ENCODE measurements at places on chromosomes 7 and 10.

DNA sequence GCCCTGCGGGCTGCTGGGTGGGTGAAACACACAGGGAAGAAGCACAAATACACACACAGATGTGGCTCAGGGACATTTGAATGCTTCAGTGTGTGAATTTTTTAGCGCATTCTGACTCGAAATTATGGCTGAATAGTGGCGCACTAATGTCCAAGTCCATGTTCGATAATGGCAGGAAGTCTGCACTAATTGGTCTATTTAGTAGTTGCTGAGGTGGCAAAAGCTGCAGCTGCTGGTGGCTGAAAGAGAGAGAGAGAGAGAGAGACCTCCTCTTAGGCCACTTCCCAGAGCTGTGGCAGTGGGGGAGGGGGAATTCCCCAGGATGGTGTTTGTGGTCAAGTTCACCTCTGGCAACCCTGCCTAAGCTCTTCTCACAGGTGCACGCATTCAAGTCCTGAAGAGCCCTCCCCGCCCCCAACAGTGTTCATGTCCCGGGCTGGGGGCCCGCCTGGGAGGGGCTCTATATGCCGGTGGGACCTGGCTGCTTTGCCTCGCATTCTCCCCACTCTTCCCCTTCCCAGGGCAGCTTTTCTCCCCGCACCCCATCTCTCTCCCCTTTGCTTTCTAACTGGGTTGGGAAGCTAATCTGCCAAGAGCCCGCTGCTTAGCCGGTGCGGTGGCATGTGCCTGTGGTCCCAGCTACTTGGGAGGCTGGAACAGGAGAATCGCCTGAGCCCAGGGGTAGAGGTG, 6.0 kb upstream of the MNX1 start:
- no peak for DNase-seq

- no peak for DNase-seq
Measured at GRCh38 chr10:132326344-132326889, 5.6 kb upstream of the LRRC27 start.

GRCh38 chr7:76122516-76123239, 74.8 kb downstream of the MDH2 start:
- no peak for DNase-seq

DNA sequence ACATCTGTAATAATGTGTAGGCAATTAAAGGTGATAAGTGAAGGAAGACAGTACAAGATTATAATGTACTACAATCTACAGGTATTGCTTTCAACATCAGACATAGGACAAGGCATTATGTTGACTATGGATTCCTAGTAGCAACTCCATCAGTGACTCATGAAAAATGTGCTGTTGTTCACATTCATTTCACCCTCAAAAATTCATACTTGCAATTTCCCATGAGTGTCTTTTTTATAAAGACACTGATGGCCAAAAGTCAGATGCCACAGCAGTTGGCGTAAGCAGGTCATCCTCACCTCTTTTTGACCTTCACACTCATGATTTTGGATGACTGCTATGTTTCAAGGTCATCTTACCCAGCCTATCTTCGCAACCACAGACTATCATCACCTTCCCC, 100.0 kb upstream of the AMPH start:
- DNase-seq: no peak

- peak; percentile 38 for DNase-seq
Measured at GRCh38 chr7:101362334-101363195, at the start of gene COL26A1. Gene COL26A1 (plus strand): TSS chr7:101362875. CDS start chr7:101363033, 158 bp downstream.

- DNase-seq: no peak
Measured at GRCh38 chr10:76388321-76389023, 957.0 kb downstream of the LRMDA start.

DNA sequence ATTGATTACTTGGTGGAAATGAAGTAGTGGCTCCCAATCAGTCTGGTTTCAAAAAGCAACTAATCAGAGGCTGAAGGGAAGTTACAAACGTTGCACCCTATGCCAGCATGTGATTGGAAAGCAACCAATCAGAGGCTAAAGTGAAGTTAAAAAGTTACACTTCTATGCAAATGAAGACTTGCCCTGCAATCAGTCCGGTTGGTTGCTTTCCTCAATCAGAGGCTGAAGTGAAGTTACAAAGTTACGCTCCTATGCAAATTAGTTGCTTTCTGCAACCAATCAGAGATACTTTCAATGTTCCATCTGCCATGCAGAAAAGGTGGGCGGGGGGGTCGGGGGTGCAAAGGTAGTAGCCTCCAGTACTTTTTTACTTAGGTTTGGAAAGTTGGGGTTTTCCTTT, 1077.1 kb downstream of the TYW1 start:
- no peak for DNase-seq
